Right forelimb (tissue), 1 donor: ENCODE measurements at places on chromosomes 1 and 21.

DNA sequence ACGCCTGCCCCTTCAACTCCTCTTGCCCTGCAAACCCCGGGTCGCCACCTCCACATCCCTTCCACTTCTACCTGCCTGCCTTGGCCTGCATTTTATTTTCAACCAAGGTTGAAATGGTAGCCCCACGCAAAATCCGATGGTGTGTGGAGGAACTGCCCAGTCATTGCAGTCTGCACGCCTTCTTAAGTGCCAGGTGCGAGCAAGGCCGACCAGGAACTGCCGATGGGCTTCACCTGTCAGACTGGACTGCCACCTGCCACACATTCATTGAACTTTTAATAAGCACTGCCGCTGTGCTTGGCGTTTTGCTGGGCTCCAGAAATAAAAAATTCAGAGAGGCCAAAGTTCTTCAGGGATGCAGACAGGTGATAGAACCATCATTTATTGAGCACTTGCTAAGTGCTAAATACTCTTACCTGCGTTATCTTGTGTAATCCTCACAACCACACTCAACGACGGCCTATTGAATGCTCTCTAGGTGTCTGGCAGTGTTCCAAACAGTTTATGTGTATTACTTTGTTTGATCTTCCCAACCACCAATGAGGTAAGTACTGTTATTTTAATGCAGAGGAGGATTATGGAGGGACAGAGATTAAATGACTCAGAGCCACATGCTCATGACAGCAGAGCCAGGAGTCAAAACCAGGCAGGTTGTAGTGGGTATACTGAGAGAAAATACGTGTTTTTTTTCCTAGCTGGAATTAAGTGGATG is 36.2 kb downstream of the CACHD1 start:
- no peak for DNase-seq

GRCh38 chr1:234918181-234918841 is 210.3 kb downstream of the TOMM20 start:
- DNase-seq, result peak; percentile 67

GRCh38 chr1:59750328-59751003 is 64.3 kb upstream of the HOOK1 start:
- no peak for DNase-seq

GRCh38 chr1:112925015-112925414 is 31.0 kb downstream of the SLC16A1 start:
- no peak for DNase-seq

GRCh38 chr1:94798462-94798861 is 21.7 kb upstream of the SLC44A3 start:
- DNase-seq, result no peak

DNA sequence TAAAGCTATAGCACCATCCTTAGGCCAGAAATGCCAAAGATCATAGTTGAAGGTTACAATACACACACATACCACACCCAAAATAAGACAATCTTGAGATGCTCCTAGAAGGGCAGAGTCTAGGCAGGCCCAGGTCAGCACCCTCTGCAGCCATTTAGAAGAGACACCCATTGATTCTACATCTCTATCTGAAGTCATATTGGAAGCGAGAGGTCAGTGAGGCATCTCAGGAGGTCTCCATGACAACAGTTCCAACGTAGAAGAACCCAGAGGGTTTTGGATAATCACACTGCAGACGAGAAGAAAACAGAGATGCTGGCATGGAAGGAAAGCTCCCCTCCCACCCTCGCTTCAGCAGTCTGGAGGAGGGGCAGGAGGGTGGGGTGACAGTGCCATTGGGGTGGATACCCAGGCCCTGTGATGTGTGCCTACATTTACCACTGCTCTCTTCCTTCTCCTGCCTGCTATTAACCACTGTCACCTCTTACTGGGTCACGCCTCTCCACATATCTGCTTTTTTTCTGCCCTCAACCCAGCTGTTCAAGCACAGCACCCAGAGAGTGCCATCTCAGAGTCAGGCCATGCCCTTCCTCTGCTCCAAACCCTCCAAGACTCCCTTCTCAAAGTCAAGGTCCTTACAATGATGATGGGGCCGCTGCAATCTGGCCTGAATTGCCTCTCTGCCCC is 6.2 kb downstream of the TMCO4 start:
- no peak for DNase-seq

DNA sequence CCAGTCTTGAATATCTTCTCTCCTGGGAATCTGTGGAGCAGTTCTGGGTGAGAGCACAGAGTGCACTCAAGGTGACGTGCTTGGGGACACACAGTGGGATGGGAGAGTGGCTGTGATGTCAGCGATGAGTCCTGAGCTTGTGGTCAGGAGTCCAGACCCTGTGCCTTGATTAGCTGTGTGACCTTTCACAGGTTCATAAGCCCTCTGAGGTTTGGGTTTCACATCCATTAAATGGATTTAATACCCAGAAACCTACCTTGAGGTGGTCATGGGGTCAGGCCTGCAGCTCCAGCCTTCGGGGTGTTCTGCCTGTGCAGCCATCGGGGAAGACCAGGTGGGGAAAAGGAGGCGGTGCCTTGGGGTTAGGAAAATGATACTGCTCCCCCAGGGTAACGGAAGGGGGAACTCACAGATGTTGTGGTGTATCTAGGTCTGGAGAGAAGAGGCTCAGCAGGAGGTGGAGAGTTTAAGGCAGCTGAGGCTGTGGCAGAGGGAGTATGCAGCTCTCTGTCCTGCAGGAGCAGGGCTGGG is 38.5 kb upstream of the ETV3 start:
- no peak for DNase-seq

- DNase-seq, result no peak
Measured at GRCh38 chr1:60969971-60970509, 112.3 kb upstream of the NFIA start.

DNA sequence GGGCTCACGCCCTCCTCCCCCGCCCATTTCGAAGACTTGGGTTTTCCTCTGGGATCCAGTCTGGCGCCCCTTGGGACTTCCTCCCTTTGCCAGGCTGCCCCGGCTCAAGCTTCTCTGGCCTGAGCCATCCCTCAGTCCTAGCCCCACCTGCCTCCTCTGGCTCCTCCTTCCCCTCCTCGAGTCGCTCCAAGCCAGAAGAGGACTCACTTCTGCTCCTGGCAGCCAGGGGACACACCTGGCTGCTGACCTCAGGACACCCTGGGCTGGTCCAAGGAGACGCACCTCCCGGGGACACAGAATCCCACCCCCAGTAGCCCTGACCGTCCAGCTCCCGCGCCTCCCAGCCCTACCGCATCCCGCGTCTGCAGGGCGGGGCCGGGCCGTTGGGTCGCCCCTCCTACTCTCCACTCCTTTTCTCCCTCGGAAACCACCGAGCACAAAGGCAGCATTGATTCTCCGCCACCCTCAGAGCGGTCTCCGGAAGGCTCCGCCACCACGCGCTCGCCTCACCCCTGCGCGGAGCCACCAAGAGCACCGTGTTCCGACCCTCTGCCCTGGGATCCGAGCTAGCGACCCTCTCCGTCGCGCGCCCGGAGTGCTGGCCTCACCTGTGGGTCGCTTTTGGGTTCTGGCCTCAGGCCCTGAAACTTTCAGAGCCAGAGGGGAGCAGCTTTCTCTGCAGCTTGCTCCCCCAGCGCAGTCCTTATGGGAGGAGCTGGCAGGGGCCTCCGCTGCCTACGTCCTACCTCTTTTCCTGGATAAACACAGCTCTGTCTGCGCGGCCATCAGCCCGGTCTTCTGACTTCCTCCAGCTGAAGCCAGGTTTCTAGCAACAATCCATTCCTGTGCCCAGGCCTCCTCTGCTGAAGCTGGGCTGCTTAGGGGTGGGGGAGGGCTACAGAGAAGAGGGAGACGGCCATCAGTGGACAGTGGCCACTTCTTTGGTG is at the start of gene C2CD4D:
C2CD4D (minus strand) TSS at position 364 of the 947 bp plus-strand sequence. CDS start 831 bp downstream, outside the sequence.
- peak; percentile 72 for DNase-seq

DNA sequence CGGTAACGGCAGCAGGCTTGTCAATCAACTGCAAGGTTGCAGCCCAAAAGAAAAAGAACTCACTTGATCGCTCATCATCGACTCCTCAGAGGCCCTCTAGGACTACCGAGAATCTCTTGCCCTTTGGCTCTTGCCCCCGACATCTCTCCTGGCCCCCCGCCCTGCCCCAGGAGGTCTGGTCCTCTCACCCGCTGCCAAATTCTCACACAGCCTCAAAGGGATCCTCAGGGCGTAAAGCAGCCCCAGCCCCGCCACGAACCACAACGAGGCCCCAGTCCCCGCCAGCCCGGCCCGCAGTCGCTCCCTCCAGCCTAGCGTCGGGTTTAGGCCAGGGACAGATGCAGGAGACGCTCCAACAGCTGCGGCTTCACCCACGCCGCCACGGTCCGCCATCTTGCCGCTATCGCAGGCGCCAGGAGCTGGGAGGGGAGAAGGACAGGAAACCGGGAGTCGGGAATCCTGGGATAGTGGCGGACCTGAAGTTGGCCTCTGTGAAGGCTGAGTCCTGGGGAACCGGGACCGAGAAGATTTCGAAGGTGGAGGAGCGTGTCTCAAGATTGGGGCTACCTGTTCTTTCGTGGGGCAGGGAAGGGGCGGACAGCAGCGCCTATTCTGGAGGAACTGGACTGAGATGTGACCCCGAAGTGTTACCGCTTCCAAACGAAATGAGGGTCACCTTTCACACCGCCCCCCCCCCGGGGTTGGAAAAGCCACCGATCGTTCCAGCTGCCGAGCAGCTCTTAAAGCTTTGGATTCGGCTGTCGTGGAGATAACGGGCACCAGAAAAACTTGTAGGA is at the start of gene ST7L:
ST7L (minus strand) TSS at position 421 of the 797 bp plus-strand sequence; CDS start at position 393, 28 bp downstream.
- peak; percentile 90 for DNase-seq

- DNase-seq, result no peak
Measured at GRCh38 chr21:29523646-29524045, 224.9 kb downstream of the BACH1 start.

DNA sequence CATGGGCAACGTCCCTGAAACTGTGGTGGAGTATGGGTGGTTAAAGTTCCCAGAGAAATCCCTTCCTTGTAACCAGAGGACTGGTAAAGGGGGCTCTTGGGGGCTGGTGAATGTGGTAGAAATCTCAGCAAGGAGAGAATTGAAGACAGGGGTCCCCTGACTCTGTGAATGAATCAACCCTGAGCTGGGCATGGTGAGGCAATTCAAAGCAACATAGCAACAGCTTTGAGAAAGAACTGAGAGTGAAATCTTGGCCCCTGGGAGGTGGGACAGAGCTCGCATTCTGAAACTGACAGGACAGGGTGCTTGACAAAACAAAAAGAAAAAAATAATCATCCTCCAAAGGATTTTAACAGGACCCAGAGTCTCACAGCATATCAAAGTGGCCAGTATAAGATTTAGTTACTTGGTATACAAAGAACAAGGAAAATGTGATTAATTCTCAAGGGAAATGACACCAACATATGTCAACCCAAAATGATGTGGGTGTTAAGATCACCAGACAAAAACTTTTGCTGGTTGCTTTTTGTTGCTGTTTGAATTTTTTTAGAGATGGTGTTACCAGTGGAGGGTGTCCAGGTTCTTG is 11.7 kb upstream of the SUMO3 start:
- no peak for DNase-seq

DNA sequence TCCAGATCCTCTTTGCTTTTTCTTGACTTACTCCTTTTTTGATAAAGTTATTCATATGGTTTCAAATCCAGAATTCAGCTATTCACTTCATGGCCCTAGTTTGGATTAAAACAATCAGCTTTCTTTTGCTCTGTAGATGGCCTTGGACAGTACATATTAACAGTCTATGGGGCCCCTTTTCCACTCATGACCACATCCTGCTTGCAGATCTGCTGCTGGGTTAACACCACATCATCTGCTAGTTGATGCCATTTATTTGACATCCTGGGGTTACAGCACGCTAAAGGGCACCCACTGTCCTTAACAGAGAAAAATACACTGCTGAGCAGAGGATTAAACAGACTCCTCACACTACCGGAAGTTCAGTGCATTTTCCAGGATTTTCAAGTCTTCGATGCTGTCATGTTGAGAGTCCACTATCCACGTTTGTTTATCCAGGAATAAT is 941 bp upstream of the IFI16 start:
- DNase-seq, result no peak

DNA sequence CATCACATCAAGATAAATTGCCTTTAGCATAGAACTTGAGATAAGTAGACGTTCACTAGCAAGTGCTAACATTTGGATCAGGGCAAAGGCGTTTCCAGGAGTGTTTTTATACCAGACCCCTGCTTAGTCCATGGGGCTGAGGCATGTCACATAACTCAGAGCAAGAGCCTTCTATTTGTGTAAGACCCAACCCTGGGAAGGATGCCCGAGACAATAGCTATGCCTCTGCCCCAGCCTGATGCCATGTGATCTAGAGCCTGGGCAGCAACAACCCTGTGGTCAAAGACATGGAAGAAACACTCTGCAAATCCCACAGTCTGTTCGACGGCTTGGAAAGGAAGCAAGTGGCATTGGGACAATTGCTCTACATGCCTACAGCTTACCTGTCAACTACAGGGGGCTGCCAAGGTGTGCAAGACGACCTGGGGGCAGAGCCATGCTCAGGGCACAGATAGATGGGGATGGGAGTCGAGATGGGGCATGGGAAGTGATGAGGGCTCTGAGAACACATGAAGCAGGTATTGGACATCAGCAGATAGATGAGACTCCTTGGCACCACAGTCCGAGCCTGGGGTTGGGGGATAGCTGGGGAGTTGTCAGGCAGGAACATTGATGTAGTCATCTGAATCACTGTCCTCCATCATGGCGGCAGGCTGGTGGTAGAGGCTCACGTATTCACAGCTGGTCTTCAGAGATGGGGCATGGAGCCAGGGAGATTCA is 7.3 kb downstream of the IL24 start:
- DNase-seq, result no peak

GRCh38 chr1:36204347-36204909 is 19.8 kb upstream of the THRAP3 start:
- DNase-seq, result no peak

DNA sequence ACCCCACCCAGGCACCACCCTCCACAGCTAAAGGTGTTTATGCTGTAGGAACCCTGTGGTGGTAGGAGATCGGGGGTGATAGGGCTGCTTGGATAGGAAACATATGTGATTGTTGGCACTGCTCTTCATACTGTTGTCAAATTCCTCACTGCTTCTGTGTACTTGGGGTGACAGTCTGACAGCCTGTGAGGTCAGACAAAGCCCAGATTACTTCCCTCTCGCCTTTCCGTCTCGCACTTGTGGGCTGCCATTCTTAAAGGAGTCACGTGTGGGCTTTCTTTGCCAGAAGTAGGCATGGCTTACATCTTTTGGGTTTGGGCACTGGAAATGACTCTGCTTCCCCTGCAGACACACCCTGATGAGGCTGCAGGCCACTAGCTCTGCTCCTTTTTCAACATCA is 363.8 kb downstream of the DISC1 start:
- DNase-seq, result no peak

DNA sequence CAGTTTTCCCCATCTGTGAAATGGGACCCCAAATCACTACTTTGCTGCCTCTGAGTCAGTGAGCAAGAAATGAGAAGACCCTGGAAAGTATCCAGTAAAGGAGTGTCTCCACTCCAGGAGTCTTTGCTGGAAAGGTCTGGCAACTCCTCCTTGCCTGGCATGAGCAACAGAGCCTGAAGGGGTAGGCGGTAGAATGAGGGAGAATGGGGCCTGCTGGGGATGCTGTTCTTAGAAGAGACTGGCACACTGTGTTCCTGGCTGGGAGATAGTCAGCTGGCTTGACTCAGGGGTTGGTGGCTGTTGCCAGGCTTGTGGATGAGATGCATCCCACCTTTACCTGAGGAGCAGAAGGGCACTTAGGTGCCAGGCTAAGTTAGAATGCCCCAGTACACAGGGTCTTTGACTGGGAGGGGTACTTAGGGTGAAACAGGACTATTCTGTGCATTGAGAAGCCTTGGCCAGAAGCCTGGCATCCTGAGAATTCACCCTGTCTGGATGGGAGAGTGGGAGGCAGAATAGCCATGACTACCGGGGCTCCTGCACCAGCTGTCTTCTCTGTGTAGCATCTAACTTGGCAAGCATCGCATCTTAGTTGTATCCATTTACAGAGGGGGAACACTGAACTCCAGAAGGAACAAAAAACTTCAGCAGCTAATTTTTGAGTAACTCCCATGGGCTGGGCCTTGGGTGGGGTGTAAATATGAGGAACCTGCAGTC is 2.5 kb downstream of the MFSD2A start:
- no peak for DNase-seq
